ENCODE measurements at places on chromosomes 13 and 19.

DNA sequence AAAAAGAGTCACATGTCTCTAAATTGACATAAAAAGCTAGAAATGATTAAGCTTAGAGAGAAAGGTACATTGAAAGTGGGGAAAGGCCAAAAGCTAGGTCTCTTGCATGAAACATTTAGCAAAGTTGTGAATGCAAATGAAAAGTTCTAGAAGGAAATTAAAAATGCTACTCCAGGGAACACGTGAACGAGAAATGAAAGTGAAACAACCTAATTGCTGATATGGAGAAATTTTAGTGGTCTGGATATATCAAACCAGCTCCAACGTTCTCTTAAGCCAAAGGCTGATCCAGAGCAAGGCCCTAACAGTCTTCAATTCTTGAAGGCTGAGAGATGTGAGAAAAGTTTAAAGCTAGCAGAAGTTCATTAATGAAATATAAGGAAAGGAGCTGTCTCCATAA, 419.8 kb downstream of the SLITRK6 start:
- no peak for DNase-seq

GRCh38 chr13:48977286-48977625, 1.5 kb downstream of the FNDC3A start:
- DNase-seq: no peak

- DNase-seq: no peak
Measured at GRCh38 chr13:20847296-20847695, 55.2 kb downstream of the XPO4 start.

GRCh38 chr13:29421118-29421517, 174.4 kb downstream of the SLC7A1 start:
- no peak for DNase-seq

DNA sequence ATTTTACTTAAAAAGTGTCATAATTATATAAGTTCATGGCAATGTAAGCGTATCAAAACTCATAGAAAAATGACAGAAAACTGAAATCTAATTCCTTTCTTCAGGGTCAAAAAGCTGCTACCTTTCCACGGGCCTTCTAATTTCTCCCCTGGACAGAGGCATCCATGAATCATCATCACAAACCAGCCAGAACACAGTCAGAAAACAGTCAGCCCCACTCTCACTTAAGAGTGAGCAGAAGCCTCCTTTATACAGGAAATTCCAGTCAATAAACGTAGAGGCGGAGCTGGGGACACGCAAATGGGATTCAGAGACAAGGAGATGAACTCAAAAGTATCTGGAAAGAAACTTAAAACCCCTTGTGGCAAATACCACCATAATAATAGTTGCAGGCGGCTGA, 54.2 kb upstream of the ABCC4 start:
- DNase-seq: no peak
